ENCODE measurements at places on chromosomes 12 and 14.

DNA sequence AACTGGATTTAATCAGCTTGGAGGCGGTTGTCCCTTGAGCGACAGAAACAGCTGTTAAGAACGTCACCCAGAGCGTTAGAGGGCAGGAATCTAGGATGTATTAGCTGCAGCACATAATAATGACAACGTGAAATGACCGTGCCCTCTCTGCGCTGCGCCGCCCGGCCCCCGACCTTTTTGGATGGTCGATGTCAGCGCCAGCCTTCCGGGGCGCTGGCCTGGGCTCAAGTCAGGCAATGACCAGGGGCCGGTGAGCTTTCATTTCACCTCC lies 427 bp upstream of the TMEM120B start:
- peak; percentile 82 for DNase-seq

GRCh38 chr12:99128246-99128802 lies 483.2 kb downstream of the APAF1 start:
- DNase-seq, result no peak

GRCh38 chr14:65618996-65619395 lies 206.5 kb downstream of the FUT8 start:
- no peak for DNase-seq

DNA sequence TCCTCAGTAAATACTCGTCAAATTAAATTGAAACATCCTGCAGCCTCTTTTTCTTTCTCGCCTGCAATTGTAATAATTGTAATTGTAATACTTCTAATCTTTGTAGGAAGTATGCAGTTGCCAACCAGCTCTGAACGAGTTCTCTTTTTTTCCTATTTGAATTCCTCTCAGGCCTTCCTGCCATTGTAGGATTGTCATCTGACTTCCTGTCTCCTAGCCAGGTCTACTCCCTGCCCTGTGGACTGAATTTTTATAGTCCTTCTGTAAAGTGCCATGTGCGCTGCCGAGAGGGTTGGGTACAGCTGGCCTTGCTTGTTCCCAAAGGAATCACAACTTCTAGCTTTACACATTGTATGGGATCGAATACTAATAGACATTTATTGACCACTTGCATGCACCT lies 183.3 kb downstream of the SSPN start:
- DNase-seq, result no peak

DNA sequence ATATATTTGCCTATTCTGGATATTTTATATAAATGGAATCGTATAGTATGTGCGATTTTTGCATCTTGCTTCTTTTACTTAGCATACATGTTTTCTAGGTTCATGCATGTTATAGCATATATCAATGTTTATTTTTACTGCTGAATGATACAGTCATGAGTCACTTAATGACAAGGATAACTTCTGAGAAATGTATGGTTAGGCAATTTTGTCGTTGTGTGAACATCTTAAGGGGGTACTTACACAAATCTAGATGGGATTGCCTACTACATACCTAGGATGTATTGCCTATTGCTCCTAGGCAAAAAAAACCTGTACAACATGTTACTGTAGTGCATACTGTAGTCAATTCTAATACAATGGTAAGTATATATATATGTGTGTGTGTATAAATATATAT lies 8.8 kb downstream of the USP15 start:
- no peak for DNase-seq

GRCh38 chr12:34287986-34288962 lies 266.0 kb downstream of the ALG10 start:
- DNase-seq, result no peak

GRCh38 chr12:56766535-56766934 lies 3.4 kb downstream of the HSD17B6 start:
- no peak for DNase-seq

- DNase-seq, result no peak
Observed at GRCh38 chr12:96368233-96368632, 32.0 kb downstream of the CDK17 start.

All from skin of body (tissue), 3 donors.